Stimulated activated CD8-positive, alpha-beta memory T cell treated with anti-CD3 and anti-CD28 coated beads, Interleukin-15, amount 100 ng/mL, for 48 hours (primary cell): ENCODE measurements at places on chromosomes 3 and 15.

- DNase-seq, result no peak
Observed at GRCh38 chr15:27865323-27865922, 233.7 kb downstream of the OCA2 start.

DNA sequence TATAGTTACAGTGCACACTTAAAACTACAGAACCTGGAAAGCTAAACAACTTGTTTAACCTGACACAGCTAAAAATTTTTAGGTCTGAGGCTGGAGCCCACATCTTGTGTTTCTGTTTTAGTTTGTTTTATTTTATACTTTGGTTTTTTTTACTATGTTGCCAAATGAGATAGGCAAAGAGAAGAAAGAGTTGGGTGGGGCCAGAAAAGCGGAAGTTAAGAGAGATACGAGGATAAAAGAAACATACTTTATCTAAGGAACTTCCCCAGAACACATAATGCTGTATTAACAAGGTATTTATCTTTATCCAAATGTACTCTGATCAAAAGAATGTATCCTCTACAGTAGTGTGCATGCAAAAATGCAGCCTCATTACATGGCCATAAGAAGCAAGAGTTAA, 1145.7 kb downstream of the EPHA3 start:
- no peak for DNase-seq

- DNase-seq, result no peak
Observed at GRCh38 chr15:70099967-70100473, 2.3 kb upstream of the TLE3 start.

GRCh38 chr3:196440041-196440537, 7.9 kb upstream of the UBXN7 start:
- no peak for DNase-seq

GRCh38 chr3:39907981-39908380, 98.6 kb downstream of the MYRIP start:
- DNase-seq, result no peak

DNA sequence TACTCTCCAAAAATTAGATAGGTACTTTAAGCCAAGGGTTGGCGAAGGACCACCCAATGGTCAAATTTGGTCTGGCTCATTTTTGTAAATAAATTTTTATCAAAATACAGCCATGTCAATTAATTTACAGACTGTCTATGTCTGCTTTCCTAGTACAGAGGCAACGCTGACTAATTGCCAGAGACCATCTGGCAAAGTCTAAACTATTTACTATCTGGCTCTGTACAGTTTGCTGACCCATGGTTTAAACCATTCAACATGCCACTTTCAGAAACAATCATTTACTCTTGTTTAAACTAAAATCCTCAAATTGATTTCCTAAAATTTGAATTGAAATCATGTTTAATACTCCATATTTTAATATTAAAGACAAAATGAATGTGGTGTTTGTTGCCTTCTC, 25.9 kb downstream of the CBLB start:
- DNase-seq, result no peak
